ENCODE measurements at places on chromosomes 12 and 14.

DNA sequence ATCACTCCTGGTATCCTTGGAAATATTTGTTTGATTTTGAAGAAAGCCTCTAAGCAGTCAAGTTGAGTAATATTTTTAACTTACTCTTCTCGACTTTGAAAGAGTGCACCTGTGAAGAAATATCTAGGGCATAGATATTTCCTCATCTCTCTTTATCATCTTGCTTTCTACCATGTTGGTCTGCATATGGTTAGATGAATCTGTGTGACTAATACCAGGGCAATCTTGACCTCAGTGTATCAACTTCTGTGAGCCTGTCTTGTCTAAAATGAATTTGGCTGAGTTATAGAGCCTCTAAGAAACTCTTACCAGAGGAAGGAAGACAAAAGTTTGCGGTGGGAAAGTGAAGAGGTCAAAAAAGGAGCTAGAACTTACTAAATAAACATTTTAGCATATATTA lies 68.4 kb downstream of the SYT1 start:
- DNase-seq = no peak

DNA sequence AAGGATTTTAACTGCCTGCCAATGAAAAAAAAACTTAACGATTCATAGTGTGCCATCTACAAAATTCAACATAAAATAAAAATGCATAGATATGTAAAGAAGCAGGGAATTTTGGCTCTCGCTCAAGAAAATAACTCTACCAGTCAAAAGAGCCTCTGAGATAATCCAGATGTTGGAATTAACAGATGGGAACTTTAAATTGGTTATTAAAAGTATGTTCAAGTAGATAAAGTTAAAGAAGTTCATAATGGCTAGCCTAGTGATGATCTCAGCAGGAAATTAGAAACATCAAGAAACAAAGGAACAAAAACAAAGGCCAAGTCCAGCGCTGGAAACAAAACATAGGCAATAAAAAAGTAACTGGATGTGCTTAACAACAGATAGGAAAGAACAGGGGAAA lies 23.1 kb downstream of the PIK3C2G start:
- DNase-seq = no peak

DNA sequence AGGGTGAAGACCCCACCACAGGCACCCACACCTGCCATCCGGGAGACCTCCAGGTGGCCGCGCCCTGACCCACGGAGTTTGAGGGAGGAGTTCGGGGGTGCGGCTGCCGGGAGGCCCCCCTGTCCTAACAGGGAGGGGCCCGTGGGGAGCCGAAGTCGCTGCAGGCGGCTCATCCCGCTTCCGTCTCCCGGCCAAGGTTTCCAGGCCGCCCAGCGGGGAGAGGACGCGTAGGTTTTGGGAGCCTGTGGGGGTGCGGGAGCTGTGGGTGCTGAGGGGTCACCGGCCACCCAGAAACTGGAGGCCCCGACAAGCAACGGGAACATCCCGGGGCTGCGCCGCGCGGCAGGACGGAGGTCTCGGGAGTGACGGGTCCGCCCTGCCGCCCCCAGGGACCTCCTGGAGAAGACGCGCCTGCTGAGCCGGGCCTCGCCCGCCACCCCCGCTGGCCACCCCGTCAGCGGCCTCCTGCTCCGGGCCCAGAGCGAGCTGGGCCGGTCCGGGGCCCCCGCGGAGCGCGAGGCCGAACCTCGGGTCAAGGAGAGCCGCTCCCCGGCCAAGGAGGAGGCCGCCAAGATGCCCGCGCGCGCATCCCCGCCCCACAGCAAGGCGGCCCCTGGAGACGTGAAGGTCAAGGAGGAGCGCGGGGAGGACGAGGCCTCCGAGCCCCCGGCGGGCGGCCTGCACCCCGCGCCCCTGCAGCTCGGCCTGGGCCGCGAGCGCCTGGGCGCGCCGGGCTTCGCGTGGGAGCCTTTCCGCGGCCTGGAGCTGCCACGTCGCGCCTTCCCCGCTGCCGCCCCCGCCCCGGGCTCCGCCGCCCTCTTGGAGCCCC lies 27.6 kb downstream of the LRCOL1 start:
- no peak for DNase-seq

DNA sequence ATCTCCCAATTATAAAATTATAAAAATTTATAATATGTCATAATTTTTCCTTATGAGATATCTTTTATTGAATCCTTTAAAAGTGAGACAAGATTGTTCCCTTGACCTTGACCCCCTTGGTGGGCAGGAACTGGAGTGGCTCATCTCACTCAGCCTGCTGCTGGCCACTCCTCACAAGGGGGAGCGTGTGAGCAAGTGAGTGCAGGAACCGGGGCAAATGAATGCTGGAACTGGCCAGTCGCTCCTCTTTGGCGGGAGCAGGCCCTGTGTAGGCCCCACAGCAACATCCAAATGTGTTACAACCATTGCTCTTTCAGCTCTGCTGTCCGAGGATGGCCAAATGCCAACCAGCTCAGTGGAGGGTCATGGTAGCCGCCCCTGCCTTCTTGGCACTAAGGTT lies 178.8 kb downstream of the ETNK1 start:
- no peak for DNase-seq

- DNase-seq = no peak
These were observed 27.7 kb downstream of the PPP2R5C start for GRCh38 chr14:101789222-101789621.

GRCh38 chr14:99676657-99677056 lies 7.4 kb upstream of the CYP46A1 start:
- no peak for DNase-seq

DNA sequence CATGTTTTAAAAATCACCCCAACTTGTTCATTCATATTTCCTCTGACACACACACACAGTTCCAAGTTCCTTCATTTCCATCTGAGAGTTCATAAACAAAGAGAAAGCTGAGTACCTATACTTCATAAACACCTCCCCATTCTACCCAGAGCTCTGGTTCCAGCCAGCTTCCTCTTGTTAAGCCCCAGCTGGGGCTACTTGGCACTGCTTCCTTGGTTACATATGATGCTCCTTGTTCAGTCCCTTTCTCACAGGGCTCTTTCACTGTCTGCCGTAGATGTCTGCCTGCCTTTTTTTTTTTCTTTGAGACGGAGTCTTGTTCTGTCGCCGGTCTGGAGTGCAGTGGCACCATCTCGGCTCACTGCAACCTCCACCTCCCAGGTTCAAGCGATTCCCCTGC lies 77.5 kb downstream of the COX16 start:
- no peak for DNase-seq

GRCh38 chr14:55454264-55455002 lies 14.0 kb upstream of the TBPL2 start:
- DNase-seq = no peak

DNA sequence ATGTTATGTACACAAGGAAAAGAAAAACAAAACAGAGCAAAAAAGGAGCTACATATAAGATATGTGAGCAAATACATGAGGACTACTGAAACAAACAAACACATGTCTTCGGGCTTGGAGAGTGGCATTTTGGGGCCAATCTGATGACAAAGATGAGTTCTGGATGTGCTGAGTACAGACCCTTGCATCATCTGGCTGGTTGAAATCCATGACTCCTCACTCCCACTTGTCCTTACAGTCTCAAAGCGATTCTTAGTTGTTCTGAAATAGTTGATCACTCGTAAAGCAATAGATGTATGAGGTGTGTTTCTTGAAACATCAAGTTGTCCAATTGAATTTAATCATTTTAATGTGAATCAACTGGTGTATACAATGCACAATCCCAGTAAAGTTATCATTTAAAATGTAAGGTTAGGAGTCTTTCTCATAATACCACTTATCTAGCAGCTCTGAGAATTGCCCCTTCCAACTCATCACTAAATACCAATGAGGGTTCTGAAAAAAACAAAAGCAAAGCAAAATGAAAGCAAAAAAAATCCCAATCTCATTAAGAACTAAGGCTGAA lies 136.9 kb downstream of the ITPR2 start:
- DNase-seq = no peak

DNA sequence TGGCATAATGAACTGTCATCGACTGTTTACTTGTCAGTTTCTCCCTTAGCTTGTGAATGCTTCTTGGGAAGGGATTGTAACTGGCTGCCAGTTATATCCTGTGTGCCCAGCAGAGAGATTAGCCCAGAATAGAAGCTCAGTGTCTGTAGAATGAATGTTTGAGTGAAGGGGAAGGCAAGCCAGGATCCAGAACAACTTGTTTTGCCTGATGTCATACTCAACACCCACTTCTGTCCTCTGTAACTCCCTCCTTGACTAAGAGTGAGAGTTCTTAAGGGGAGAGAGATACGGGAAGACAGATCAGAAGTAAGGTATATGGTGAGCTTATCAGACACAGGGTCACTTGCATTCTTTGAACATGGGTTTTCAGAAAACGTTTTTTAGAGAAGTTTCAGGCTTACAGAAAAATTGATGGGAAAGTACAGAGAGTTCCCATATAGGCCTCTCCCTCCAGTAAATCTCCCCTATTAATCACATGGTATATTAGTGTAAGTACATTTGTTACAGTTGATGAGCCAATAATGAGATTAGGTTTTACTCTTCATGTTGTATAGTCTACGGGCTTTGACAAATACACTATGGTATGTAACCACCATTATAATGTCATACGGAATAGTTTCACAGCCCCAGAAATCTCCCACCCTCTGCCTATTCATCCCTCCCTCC lies 5.6 kb upstream of the SPPL3 start:
- DNase-seq = no peak

- DNase-seq = no peak
These were observed 206.0 kb upstream of the DCN start for GRCh38 chr12:91388573-91388972.

DNA sequence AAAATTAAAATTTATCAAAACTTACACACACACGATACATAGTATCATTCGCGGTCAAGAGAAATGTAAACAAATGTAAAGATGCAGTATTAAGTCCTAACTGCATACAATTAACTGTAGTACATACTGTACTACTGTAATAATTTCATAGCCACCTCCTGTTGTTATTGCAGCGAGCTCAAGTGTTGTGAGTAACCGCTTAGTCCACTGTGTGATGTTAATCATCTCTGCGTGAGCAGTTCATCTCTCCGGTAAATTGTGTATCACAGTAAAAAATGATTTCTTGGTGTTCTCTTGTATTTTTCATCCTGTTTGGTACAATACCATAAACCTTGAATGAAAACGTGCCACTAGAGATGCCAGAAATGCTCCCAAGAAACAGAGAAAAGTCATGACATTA lies 6.5 kb downstream of the EPS8 start:
- no peak for DNase-seq

GRCh38 chr12:52618866-52619265 lies 507 bp upstream of the KRT73 start:
- no peak for DNase-seq

- no peak for DNase-seq
These were observed 1488.5 kb upstream of the FLRT2 start for GRCh38 chr14:84041421-84041820.

DNA sequence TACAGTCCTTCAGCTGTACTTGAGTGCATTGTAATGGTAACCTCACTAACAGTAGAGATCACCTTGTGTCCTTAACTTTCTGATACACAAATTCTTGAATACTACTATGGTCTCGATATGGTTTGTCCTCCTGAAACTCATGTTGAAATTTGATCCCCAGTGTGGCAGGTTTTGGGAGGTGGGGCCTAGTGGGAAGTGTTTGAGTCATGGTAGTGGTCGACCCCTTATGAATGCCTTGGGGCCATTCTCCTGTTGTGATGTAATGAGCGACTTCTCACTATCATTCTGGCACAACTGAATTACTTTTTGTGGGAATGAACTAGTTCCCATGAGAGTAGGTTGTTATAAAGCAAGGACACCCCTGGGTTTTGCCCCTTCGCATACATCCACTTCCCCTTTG lies 52.3 kb downstream of the IPO8 start:
- no peak for DNase-seq

DNA sequence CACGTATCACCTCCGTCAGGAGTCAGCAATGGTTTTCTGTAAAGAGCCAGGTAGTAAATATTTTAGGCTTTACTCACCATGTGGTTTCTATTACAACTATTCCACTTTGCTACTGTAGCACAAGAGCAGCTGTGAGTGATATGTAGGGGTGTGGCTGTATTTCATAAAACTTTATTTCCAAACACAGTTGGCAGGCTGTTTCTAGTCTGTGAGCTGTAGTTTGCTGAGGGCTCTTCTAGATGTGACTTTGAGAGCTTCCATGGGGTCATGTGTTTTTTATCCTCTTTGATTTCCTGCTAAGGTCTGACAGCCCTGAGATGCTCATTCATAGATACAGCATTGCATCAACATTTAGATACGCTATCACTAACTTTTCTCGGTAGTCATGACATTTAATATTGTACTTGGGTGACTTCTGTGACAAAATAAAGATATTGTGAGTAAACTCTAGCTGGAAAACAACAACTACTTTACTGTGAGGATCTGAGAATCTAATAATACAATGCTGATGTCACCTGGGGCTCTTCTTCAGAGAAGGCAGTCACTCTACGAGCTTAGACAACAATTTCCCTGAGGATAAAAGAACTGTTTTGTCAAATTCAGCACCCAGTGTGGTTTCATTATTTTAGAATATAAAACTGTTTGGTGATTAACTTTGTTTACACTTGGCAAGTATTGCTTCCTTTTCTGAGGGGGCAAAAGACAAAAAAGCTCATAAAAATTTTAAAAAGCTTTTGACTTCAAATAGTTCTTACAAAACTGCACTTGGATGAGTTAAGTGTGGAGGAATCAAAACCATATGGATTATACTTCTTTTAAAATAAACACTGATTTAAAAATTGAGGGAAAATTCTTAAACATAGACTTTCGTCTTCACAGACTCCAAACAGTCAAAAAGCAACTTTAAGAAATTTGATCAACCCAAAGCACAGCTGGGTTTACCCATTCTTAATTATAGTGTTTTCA lies 231.2 kb upstream of the DCN start:
- DNase-seq = no peak

DNA sequence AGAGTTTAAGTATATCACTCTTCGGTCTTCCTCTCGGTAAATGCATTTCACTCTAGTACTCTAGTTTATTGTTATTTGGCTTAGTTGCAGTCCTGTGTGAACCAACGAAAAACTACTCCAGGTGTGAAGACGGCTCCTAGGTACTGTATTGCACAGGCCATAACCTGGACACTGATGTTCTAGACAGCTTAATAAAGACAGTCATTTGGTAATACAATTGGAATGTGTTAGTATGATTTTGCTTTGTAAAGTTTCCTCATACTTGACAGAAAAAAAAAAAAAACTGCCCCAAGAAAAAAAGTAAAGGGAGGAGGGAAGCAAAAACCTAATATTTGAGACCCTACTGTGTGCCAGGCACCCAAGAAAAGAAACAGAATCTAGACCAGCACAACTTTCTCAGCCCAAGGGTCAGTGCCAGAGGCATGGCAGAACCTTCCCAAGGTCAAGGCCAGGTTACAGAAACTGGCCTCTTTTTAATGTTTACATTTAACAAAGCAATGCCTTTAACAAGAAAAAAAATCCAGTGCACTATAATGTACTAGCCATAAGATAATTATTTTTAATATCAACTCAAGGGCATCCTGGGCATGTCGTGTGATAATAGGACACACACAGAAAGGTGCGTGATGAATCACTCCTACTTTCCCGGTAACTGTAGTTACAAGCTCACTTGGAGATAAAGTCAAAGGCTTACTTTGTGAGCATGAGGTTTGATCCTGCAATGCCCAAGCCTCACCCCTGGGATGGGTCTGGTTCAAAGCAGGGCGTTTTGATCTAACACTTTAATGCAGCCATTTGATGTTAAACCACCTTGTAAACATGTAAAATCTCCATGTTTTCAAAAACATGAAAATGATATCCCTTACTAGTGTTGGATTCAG lies 110.6 kb downstream of the BMP4 start:
- no peak for DNase-seq

Measured in stimulated activated CD8-positive, alpha-beta memory T cell treated with anti-CD3 and anti-CD28 coated beads, Interleukin-4, amount 100 ng/mL, for 4 hours (primary cell).